SW 1271 (cell line): ENCODE measurements at places on chromosomes 1 and 21.
A peak's percentile ranks its signal among the peaks of the same experiment; 100 is the strongest.

DNA sequence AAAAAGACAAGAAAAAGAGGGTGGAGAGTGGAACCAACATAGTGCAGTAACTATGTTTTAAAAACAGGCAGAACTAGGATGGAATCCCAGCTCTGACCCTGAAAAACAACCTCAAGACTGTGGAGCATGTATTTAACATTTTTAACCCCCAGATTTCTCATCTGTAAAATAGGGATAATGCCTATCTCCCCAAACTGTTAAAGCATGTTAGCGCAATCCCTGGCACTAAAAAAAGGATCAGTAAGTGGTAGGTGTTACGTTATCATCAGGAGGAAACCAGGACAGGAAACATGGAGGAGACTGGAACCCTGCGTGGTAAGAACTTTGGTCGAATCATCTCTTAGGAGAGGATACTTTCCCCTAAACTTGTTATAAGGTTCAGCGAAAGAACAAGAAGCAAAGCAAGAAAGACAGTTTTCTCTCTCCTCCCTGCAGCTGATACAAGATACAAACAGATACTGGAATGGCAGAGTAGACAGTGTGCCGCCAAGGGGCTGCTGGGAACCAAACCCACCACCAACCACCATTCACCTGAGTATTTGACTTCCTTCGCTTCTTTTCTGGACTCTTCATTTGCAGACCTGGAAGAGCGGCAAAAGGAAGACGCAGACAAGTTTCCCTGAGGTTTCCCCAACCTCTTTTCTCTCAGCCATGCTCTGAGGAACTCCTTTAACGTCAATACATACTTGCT is 991 bp downstream of the PYGO2 start:
- DNase-seq: no peak

DNA sequence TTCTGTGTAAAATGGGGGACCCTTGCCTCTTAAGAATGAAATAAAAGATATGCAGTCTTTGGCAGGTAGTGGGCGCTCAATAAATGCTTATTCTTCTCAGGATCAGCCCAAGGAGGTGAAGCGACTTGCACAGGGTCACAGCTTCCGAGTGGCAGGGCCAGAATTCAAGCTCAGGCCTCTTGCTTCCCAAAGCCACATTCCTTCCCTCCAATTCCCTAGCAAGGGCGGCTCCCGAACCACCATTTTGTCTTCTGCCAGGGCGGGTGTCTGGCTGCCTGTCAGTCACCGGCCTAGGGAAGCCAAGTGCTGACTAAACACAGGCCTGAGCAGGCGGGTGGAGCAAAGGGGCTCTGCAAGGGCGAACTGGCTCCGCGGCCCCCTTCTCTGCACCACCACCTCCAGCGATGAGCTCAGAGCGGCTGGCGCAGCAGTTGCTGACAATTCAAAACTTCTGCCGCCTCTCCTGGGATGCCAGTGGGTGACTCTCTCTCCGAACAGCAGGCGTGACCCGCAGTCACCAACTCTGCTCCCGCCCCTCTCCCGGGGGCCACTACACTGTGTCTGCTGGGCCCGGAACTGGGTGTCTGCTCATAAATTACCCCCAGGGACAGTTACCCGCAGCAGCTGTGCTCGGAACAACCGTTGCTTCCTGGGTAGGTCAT is 10.8 kb downstream of the GPR3 start:
- no peak for DNase-seq

DNA sequence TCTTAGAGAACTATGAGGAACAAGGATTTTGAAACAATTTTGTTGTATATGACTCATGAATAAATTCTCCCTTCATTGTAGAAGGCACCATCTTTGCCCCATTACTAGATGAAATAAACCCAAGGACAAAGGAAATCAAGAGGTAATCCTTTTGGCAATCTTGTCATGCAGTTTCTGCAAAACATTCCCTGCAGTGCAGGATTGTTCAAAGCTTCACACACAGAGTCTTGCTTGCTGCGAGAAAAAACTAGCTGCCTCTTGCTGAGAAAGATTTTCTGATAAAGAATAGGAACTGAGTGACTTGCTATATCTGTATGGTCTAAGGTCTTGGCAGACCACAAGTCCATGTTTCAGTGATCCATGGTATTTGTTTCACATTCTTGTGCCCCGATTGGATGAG is 657.4 kb upstream of the ADGRL4 start:
- DNase-seq: no peak

- no peak for DNase-seq
Observed at GRCh38 chr1:110309139-110309538, 30.0 kb upstream of the RBM15 start.

GRCh38 chr21:42722808-42723473 is 69.5 kb downstream of the PDE9A start:
- no peak for DNase-seq

DNA sequence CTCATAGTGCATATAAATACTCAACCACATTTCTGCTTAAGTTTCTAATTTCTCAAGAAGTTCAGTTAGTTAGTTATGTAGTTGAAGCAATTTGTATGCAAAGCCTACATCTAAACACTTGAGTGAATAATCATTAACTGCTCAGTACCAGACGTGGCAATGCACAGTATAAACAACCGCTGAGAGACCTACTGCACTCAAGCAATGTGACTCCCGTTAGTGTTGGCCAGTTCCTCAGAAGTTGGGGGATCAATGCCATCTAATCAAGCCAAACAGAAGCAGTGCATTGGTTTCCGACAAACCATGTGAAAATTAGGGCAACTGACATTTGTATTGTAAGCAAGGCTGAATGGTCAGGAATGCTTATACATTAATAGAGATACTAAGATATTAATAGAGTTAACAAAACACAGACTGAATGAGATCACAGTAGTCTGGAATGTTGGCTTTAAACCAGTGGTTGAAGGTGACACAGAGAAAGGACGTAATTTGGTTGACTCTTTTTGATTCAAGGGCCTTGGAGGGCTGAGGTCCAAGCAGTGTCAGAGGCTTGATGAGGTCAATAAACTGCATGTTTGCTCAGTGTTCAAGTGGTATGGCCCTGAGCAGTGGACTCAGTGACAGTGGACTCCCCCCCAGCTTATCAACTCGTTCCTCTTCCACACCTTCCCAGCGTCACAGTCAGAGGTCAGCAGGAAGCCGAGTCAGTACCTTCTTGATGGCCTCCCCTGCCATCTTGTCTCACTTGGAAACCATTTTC is 255.5 kb downstream of the CTH start:
- DNase-seq: no peak

DNA sequence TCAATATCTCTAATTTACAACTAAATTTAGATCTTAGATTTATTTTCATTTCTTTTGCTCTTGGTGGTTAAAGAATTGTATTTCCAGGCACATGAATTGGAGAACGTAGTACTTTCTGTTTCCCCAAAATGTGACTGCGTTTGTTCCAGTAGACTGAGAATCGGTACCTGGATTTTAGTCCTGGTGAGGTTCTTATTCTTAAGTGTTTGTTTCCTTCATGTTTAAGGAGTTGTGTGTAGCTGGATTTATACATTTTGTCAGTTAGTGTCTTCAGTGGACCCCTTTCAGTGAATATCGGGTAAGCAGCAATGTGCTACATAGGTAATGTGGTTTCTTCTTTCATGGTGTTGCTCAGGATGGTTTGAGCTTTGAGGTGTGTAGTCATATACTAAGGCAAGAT is 6.8 kb downstream of the MIER1 start:
- peak; percentile 22 for DNase-seq

- no peak for DNase-seq
Observed at GRCh38 chr1:1259951-1260600, 13.6 kb upstream of the C1QTNF12 start.

GRCh38 chr1:182203191-182203875 is 141.8 kb upstream of the ZNF648 start:
- DNase-seq: no peak

GRCh38 chr21:45631540-45631939 is 12.0 kb upstream of the PCBP3 start:
- no peak for DNase-seq
